HepG2 (cell line): ENCODE measurements at places on chromosomes 4 and X. TPM values are rescaled to one million over a fixed set of nuclear protein-coding genes. Genes with fewer than 3 reads are reported as not detected.
A peak's percentile ranks its signal among the peaks of the same experiment; 100 is the strongest.

AFM gene
- 0.79 and 1.8 TPM in 2 replicates for total RNA-seq

OTC gene
- total RNA-seq, result 1.8 and 2.6 TPM in 2 replicates

GRCh38 chr4:139965789-139966188 lies 188.2 kb downstream of the MAML3 start:
- H3K4me1 ChIP-seq, result no peaks in the 10 kb centered on the region
- no peak overlapping the region for H3K4me3 ChIP-seq
- H3K36me3 ChIP-seq, result no peaks in the 10 kb centered on the region
- H3K27ac ChIP-seq, result no peak overlapping the region
- DNase-seq, result no peak

CYLC1 gene
- not detected in 2 replicates for total RNA-seq

GRCh38 chr4:21366312-21366711 lies 582.3 kb downstream of the KCNIP4 start:
- DNase-seq, result no peak
- no peak overlapping the region for H3K27ac ChIP-seq
- H3K4me3 ChIP-seq, result no peak overlapping the region
- no peaks in the 10 kb centered on the region for H3K4me1 ChIP-seq
- no peaks in the 10 kb centered on the region for H3K27me3 ChIP-seq
- H3K36me3 ChIP-seq, result no peaks in the 10 kb centered on the region

GRCh38 chr4:178481564-178481963 lies 1039.3 kb upstream of the AGA start:
- DNase-seq, result no peak
- no peak overlapping the region for H3K4me3 ChIP-seq
- no peaks in the 10 kb centered on the region for H3K4me1 ChIP-seq
- H3K27ac ChIP-seq, result no peak overlapping the region

GRCh38 chr4:108529102-108529501 lies 91.3 kb upstream of the RPL34 start:
- H3K27ac ChIP-seq, result no peak overlapping the region
- no peak overlapping the region for H3K4me3 ChIP-seq
- no peaks in the 10 kb centered on the region for H3K36me3 ChIP-seq

DNA sequence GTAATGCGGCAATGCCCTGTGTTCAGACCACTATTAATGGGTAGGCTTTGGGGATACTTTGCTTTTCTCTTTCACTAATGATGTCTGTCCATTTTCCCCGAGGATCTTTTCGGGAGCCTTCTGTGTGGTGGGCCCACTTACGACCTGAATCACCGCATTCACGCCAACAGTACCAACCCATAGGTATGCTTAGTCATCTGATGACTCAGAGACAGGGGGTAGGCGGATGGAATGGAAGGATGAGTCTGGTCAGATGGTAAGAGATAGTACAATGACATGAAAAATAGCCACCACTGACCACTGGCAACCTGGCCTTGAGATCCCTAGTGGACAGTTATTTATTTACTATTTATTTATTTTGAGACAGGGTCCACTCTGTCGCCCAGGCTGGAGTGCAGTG lies 76.0 kb upstream of the DHRSX start:
- no peak overlapping the region for H3K4me3 ChIP-seq
- no peak overlapping the region for H3K27ac ChIP-seq
- DNase-seq, result peak; percentile 49
- H3K27me3 ChIP-seq, result peaks cover 7% of the 10 kb centered on the region; the same call in 1 of the 3 replicates
- H3K4me1 ChIP-seq, result peaks cover 23% of the 10 kb centered on the region

PAGE5 gene
- not detected in 2 replicates for total RNA-seq

DNA sequence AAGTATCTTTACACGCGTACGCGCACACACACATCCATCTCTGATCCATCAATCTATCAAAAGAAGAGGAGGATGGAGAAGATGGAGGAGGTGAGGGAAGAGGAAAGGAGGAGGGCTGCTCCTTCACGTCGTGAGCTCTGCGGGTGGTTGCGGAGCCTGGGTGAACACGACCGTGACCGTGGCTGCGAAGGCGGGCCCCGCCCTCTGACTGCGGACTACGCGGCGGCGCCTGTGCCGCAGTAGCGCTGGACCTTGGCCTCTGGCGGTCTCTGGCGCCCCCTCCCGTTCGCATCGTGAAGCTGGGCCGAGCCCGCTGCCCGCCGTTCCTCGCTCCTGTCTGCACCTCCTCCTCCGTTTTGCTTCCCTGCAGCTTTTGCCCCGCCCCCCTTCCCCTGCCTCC lies 37.7 kb upstream of the ARAF start:
- H3K27me3 ChIP-seq, result no peaks in the 10 kb centered on the region
- no peaks in the 10 kb centered on the region for H3K36me3 ChIP-seq
- DNase-seq, result peak; percentile 17
- peak overlapping the region; percentile 34; the same call in 1 of the 2 replicates for H3K4me3 ChIP-seq
- H3K27ac ChIP-seq, result no peak overlapping the region

DNA sequence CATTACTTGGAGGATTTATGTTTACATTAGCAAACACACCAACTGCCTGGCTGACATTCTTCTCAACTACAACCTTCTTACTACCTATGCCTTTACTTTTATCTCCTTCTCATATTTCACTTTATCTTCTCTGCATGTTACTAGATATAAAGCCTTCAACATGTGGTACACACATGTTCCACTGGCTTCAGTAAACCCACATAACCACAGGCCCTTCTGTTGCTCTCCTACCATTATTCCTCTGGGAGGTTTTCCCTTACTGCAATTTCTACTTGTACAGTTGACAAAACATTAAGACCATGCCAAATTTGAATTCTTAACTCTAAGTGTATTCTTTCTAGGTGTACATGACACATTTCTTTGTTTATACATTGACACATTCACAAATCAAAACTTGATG lies 133.1 kb downstream of the ARAP2 start:
- H3K4me1 ChIP-seq, result no peaks in the 10 kb centered on the region
- H3K27ac ChIP-seq, result no peak overlapping the region
- no peak overlapping the region for H3K4me3 ChIP-seq
- no peaks in the 10 kb centered on the region for H3K36me3 ChIP-seq
- H3K27me3 ChIP-seq, result no peaks in the 10 kb centered on the region
